Right renal pelvis (tissue), 4 donors: ENCODE measurements at places on chromosomes 6 and 20. TPM values are rescaled to one million over a fixed set of nuclear protein-coding genes. Genes with fewer than 3 reads are reported as not detected.

The NR2E1 gene
- not detected for polyA plus RNA-seq

The FAM83B gene
- polyA plus RNA-seq, result 10.2 TPM

The BMP7 gene
- polyA plus RNA-seq, result 89.4 TPM

The AGER gene
- polyA plus RNA-seq, result 18.0 TPM

The BYSL gene
- polyA plus RNA-seq, result 29.5 TPM

The CLIC5 gene
- 203 TPM for polyA plus RNA-seq

The BNIP5 gene
- polyA plus RNA-seq, result 0.33 TPM

DNA sequence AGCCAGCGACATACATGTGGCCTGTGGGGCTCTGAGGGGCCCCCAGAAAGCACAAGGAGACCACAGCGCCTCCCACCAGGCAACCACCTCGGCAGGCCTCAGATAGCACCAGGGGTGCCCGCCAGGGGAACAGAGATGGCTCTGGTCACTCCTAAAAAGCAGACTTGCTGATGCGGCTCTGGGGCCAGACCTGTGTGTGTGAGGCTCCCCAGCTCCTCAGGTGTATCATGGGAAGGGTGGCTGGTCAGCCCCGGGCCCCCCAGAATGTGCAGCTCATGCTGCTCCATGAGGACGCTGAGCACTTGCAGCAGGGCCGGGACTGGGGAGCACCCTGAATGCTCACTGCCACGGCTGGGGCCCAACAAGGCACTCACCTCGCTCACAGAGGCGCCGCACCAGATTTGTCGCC lies 60.2 kb downstream of the PYGB start:
- DNase-seq, result no peak

- no peak for DNase-seq
These were observed 117.8 kb upstream of the TRAF3IP2 start for GRCh38 chr6:111723412-111723970.

DNA sequence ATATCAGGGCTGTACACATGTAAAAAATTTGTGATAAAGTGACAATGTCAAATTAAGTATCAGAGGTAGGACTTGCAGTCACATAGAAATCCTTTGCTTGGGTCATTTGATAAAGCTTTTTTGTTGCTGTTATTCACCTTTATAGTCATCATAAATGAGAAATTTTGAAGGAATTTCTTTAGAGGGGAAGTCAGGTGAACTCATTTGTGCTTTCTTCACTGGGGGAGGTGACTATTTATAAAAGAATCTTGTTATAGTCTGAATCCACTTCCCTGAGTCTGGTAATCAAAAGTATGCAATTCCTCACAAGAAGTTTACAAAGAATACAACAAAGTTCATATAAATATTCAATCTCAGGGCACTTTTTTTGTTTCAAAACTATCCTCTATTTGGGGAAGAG lies 47.7 kb downstream of the FRK start:
- DNase-seq, result no peak

DNA sequence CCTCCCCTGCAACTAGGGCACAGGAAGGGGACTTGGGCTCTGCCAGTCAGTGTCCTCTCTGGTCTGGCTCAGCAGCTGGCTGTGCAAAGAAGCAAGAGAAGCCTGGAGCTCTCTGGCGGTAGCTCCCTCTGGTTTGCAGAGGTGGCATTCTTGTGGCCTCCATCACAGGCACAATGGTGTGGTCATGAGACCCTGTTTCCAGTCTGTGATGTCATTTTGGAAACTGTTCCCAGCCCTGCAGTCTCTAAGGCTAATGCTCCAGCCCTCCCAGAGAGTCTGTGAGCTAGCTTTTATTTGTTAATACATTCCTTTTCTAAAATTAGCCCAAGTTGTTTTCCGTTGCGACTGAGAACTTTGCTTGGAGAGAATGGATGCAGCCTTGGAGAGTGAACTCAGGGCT lies 69.5 kb upstream of the FOXQ1 start:
- DNase-seq, result no peak

DNA sequence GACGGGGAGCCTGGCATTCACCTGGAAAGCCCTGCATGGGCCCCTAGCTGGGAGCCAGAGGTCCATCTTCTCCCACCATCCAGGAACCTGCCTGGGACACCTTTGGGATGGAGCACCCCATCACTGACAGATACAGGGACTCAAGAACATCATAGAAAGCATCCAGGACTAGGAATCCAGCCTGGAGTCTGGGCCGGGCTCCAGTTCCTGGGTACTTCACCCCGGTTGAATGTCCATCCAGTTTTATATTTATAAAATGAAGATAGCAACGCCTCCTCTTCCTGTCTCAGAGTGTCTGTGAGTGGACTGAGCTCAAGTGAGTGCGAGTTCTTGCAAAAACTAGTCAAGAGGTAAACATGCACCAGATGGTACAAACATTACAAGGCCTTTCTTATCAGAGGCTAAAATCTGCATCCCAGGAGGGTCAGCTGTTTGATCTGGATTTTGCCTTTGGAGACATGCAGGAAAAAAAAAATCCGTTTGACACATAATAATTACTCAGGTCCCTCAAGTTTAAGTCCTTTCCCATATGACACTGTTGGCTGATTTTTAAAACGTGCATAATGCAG lies 27.4 kb downstream of the ZC3H12D start:
- no peak for DNase-seq

DNA sequence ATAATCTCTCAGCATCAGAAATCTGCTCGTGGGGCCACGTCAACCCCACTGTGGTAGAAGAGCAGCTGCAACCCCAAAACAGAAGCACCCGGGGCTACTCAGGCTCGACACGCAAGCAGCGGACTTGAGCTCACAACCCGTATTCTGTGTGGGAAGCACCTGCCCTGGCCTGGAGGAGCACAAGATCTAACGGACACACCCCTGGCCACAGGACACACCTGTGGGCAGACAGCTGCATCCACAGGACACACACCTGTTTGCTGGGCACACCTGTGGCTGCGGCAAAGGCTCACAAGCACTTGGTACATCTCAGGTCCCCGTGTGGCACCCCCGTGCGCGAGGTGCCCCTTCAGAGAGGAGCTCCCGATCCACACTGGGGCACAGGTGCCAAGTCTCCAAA lies 36.5 kb downstream of the ZBTB46 start:
- DNase-seq, result no peak

- DNase-seq, result no peak
These were observed 48.7 kb downstream of the MAP7 start for GRCh38 chr6:136501514-136501913.

DNA sequence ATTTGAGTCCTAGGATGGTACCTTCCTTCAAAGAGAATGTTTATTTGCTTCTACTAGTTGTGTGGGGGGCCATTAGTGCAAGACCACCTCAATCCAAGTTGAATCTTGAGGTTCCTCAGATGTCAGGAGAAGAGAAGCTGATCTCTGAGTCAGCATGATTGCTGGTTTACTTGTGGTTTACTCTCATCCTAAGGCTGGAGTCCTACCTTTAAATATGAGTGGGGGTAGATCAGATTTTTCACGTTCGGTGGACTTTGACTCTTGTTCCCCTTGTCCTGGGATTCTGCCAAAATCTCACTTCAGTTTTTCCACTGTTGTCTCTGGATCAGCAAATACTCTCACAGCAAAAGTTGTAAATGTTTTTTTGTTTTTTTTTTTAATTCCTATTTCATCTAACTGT lies 84.6 kb upstream of the F13A1 start:
- DNase-seq, result no peak

- DNase-seq, result no peak
These were observed 40.6 kb downstream of the SLC35D3 start for GRCh38 chr6:136962661-136963060.

GRCh38 chr6:108587258-108588059 lies 26.7 kb downstream of the FOXO3 start:
- DNase-seq, result no peak

DNA sequence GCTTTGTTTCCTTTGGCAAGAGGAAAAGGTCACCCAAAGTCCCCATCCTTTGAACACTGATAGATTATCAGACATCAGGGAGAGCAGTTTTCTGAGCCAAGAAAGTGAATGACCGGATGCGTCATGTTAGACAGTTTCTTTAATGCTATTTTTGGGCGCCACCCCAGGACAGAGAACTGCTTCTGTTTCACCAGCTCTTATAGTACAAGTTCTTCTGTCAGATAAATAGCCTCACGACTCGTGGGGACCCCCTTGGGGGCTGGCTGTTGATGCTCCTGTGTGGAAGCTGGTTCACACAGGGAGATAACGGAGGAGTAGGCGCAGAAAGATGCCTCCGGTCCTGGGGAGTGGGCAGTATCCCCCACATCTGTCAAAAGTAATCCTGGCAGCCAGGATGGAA lies 54.6 kb downstream of the NPEPL1 start:
- DNase-seq, result no peak

DNA sequence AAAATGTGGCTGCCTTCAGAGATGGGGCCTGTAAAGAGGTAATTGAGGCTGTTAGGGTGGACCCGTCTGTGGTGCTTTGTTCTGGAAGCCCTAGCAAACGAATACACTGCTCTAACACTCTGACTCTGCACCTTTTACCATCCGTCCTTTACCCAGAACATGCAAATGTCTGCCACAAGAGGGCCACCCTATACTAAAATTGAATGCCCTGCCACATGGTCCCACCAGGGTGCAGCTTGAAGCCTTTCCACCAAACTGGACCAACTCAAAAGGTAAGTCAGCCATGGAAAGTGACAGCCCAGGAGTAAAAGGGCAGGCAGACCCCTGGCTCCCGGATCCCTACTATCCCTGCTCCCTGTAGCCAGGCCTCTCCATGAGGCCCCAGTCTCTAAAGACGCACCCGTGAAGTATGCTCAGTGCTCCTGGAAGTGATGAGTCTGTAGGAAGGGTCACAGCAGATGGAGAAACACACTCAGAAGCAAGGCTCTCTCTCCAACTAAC lies 5.8 kb upstream of the BFSP1 start:
- no peak for DNase-seq

DNA sequence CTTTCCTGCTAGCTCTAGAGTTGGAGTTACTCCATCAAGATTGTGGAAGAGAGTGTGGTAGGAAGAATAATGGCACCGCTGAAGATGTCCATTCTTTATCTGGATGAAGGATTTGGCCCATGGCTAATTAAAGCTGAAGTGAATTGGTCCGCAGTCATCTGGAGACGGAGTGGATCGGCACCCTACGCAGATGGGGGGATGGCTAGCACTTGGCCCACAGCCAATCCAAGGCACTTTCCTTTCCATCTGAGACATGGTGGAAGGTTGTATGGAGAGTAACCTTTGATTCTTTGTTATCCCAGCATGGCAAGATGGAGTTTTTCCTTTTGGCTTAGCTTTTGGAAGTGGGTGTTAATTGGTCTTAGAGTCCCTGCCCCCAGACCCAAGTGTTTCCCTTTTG lies 88.3 kb downstream of the JPH2 start:
- DNase-seq, result no peak

- DNase-seq, result no peak
These were observed 38.4 kb downstream of the RRBP1 start for GRCh38 chr20:17643531-17644188.

GRCh38 chr6:102553214-102553613 lies 1159.7 kb downstream of the GRIK2 start:
- DNase-seq, result no peak

DNA sequence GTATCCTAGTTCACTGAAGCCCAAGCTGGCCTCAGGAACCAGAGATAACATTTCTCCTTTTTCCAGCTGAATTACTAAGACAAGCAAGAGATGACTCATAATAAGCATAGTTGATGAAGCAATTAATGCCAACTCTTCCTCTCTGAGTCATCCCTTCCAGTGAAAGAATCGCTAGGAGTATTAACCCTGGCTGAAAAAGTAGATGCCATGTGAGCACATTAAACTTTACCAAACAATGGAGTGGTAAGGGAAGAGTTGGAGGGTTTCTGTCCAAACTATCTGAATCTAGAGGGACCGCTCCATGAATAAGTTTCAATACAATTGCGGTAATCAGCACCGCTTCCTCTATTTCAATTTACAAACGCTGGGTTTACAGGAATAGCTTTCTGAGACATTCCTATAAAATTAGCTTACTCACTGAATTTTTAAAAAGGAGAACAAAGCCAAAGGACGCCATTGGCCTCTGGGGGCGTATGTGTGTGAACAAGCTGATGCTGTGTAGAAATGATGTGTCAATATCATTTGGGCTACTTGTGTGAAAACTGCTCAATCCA lies 48.3 kb downstream of the ATXN1 start:
- no peak for DNase-seq

GRCh38 chr6:109867970-109868358 lies 110.1 kb upstream of the GPR6 start:
- DNase-seq, result no peak

- DNase-seq, result no peak
These were observed 133.7 kb downstream of the EDN1 start for GRCh38 chr6:12423832-12424231.

DNA sequence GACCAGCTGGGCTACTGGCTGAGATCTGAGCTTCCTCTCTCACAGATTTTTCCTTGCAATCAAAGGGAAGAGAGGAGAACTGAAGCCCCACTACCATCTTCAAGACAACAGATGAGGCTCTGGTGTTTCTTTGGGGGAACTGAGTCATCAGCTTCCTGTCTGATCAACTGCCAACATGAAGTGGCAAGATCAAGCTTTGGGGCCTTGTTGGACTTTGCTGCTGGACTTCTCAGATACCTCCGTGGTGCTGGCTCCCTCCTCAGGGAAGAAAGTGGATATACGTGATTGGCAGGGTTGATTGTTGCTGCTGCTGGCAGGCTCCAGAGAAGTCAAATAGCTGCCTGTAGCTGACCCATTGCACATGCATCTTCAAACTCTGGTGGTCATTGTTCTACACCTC lies 3.6 kb upstream of the TOX2 start:
- DNase-seq, result no peak

- no peak for DNase-seq
These were observed 26.8 kb downstream of the PTCHD4 start for GRCh38 chr6:48084201-48084600.

DNA sequence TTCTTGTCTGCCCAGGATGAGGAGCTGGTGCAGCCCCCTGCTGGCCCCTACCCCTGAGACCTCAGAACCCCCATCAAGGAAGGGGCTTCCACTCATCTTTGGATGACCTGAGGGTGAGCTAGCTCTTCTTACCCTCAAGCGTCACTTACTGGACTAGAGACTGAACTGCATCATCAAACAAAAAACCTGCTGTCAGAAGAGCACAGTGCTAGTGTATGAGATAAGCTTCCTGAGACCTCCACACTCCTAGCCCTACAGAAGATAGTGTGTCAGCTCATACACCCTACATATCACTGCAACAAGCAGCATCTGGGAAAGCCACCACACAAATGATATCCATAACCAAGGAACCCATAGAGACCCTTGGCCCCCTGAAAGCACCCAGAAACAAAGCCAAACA lies 15.0 kb downstream of the SLC22A16 start:
- no peak for DNase-seq
